Tibial artery (tissue), 4 donors: ENCODE measurements at places on chromosomes 7 and 10.

DNA sequence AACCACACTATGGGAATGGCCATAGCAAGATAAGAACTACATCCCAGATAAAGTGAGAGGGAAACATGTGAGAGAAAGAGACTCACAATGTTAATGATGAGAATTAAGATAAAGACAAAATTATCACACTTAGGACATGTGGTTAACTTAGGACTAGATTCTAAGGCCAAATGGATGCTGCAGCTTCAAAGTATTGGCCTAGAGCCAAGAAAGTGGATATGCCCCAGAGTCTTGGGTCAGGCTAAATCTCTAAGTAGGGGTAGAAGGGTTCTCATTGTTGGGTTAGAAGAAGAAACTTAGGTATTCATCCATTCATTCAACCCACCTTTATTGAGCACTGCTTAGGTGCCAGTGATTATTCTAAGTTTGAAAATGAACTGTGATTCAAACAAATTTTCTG is 818.0 kb downstream of the PHTF2 start:
- DNase-seq, result no peak

GRCh38 chr7:22219036-22219435 is 137.9 kb downstream of the RAPGEF5 start:
- DNase-seq, result no peak

DNA sequence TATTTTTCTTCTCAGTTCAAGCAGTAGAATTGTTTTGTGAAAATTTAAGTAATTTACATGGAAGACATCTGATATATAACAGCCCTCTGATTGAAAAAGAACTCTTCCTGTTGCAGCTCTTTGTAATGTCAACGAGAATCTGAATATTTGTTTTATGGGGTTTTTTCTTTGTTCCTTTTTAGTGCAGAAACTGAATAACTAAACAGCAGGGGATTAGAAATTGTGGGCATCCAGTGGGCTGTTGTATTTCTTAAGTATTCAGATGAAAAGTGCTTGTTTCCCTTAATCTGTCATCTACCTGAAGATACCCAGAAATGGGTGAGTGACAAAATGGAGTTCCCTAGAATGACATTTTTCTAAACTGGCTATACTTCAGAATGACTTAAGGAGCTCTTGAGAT is 7.4 kb downstream of the ARL4A start:
- no peak for DNase-seq

DNA sequence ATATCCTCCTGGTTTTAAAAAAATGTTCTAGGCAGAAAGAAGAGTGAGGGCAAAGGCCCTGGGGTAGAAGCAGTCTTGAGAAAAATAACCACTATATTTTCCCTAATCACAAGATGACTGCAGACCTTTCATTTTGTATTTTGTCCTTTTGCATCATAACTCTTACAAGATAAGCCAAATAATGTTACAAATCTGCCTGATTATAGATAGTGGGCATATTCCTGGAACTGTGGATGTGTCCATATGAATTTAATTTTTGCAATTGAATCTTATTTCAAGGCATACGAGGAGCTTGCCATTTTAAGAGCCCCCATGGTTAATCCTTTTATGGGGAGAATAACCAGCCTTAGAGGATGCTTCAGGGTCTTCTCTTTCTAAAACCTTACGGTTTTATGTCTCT is 102.7 kb downstream of the ADRA2A start:
- no peak for DNase-seq

- DNase-seq, result no peak
Observed at GRCh38 chr7:7761340-7761973, 43.0 kb upstream of the RPA3 start.

DNA sequence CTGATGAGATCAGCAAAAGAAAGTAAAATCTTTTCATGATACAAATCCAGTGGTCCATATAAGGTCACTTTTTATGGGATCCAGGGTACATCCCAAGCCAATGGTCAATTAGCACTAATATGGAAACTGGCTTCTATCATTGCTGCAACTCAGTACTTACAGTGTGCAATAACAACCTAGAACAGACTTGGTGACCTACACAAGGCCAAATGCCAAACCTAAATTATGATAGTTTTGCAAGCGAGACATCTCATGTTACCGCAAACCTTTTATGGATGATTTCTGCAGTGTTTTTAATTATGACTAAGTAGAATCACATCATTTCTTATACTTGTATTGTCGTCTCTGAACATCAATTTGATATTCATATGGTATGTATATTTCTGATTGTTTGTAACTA is 583.5 kb upstream of the SEMA3D start:
- no peak for DNase-seq

DNA sequence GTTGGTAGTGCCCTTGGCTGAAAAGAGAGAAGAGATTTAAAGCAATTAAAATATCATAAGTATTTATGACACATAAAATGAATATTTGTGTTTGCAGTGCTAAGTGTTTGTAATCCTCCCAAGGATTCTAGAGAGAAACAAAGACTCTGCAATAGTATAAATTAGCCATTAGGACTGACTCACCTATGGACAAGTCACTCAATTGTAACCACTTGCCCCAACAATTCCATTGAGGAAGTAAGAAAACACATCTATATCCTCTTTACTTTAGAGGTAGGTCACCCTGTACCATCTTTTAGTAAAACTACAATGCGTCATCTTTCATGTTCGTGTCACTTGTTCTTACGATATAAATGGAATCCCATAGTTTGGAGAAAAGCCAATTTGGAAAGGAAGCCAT is 85.7 kb upstream of the INHBA start:
- DNase-seq, result no peak

DNA sequence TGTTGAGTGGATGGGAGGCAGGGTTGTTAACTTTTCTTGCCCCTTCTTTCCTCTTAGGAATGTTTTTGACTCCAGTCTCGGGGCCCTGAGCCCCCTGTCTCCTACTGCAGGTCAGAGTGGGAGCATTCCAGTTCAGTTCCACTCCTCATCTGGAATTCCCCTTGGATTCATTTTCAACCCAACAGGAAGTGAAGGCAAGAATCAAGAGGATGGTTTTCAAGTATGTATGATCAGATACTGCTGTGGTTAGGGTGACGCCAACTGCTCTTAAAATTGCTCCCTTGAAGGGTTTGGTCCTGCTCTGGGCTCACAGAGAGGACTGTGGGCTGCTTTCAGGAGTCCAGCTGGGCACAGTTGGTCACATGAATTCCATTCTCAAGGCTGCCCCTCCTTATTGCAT is 22.0 kb downstream of the VWA2 start:
- no peak for DNase-seq

- no peak for DNase-seq
Observed at GRCh38 chr10:126525326-126525725, 137.0 kb upstream of the ADAM12 start.

GRCh38 chr7:114649689-114650088 is 235.1 kb downstream of the FOXP2 start:
- DNase-seq, result no peak

GRCh38 chr7:142940966-142941535 is 1.8 kb downstream of the LLCFC1 start:
- DNase-seq, result no peak

GRCh38 chr7:117169907-117170306 is 153.0 kb downstream of the WNT2 start:
- no peak for DNase-seq

GRCh38 chr7:130381468-130382312 is 1.4 kb downstream of the CPA1 start:
- DNase-seq, result no peak

GRCh38 chr10:25117757-25118156 is 57.0 kb upstream of the GPR158 start:
- no peak for DNase-seq

GRCh38 chr7:40234666-40235065 is 99.9 kb downstream of the SUGCT start:
- no peak for DNase-seq

DNA sequence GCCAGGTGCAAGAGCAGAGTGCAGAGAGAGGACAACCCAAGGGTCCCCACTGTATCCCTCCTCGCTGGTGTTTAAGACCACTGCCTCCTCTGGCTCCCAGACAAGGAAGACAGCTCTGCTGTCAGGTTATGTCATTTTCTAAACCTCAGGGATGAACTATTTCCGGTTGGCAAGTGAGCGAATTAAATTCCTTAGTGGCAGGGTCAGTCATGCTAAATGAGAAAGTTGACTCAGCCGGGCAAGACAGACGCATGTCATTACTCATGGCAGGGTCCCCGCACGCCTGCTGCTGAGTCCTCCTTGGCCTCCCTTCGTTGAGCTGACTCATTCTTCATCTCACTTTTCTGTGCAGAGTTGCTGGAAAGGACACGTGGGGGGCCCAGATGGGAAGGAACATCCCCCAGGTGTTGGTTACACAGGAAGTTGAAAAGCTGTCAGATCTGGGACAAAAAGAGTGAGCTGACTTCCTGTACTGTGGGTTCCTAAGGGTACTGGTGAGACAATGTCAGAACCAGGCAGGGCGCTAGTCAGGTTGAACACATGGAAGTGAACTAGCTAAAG is 47.1 kb upstream of the UCN3 start:
- DNase-seq, result no peak

- DNase-seq, result no peak
Observed at GRCh38 chr10:52121688-52122087, 192.4 kb upstream of the DKK1 start.

GRCh38 chr10:25965584-25965983 is 31.6 kb downstream of the MYO3A start:
- DNase-seq, result no peak

GRCh38 chr10:71268247-71268691 is 50.8 kb upstream of the SLC29A3 start:
- no peak for DNase-seq

GRCh38 chr10:96834120-96834519 is 2.0 kb downstream of the LCOR start:
- DNase-seq, result no peak

GRCh38 chr7:54360075-54360840 is 181.9 kb upstream of the VSTM2A start:
- no peak for DNase-seq

GRCh38 chr10:124614003-124614659 is 130.0 kb downstream of the FAM53B start:
- DNase-seq, result no peak

GRCh38 chr10:87524296-87524695 is 19.6 kb downstream of the MINPP1 start:
- no peak for DNase-seq

- DNase-seq, result peak; percentile 63
Observed at GRCh38 chr10:14508725-14509124, 178.0 kb upstream of the FRMD4A start.

GRCh38 chr7:94348142-94348541 is 46.6 kb upstream of the COL1A2 start:
- DNase-seq, result peak; percentile 49

DNA sequence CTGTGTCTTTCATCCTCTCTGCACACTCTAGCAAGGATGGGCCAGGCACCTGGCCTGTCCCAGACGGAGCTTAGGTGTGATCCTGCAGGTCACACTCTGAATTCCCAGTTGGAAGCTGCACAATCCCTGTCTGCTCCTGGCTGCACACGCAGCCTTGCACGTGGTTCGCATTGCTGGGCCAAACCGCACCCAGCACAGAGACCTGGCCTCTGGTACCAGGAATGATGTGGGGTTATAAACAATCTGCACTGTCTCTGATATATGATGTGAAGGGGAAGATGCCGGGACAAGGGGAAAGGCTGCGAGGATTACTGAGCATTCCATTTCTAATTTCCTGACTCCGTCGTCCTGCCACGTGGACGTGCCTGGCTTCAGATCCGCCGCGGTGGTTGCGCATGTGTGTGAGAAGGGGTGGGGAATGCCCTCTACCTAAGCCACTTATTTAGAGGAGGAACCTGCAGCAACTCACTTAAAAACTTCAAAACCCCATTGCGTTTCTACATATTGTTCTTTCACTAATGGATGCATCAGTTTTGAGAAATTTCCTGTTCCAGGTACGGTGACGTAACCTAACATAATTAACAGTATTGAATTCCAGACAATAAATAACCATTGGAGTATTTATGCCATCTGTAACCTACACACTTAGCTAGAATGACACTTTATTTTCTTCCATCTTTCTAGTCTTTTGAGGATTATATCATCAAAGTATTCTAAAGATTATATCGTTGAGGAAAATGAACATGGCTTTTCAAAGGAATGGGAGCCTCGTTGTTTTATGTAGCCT is 559.7 kb upstream of the MGMT start:
- DNase-seq, result no peak

DNA sequence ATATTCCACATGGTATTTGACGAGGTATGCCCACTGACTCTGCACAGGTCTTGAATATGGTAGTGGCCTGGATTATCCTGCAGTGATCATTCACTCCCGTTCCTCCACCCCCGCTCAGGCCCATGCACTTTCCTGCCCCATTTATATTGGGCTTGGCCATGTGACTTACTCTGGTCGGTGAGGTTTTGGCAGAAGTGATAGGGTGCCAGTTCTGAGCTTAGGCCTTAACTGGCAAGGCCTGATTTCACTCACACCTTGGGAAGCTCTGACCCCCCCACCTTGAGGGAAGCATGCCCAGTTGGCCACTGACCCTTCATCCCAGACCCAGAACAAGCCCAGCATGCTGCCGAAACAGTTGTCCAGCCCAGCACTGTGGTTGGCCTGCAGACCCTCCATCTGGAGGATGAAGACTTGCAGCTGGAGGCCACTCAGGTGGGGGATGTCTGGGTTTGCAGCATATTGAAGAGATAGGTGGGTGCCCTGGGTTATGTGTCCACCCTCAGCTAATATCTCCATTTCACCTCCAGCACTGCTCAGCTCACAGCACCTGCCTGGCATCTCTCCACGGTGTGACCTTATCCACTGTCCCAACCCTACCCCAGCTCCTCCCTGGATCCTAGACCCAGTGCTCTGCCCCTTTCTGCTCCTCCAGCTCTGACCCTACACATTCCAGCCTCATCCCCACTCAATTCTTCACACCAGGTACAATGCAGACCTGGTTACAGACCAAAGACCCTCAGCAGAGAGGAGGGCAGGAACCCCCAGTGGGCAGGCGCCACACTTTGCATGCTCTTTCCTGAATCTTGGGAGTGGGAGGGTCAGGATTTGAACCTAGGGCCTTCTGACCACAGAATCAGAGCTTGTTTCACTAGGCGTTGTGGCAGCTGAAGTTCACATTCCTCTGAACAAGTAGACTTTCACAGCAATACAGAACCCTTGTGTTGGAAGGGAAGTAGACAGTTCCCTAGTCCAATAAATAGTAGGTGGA is 138.1 kb upstream of the CHST15 start:
- no peak for DNase-seq

GRCh38 chr7:70044525-70044924 is 446.2 kb downstream of the AUTS2 start:
- no peak for DNase-seq

- no peak for DNase-seq
Observed at GRCh38 chr10:120514035-120514620, 57.1 kb downstream of the PLPP4 start.

- no peak for DNase-seq
Observed at GRCh38 chr7:149053885-149054284, 25.6 kb upstream of the PDIA4 start.

DNA sequence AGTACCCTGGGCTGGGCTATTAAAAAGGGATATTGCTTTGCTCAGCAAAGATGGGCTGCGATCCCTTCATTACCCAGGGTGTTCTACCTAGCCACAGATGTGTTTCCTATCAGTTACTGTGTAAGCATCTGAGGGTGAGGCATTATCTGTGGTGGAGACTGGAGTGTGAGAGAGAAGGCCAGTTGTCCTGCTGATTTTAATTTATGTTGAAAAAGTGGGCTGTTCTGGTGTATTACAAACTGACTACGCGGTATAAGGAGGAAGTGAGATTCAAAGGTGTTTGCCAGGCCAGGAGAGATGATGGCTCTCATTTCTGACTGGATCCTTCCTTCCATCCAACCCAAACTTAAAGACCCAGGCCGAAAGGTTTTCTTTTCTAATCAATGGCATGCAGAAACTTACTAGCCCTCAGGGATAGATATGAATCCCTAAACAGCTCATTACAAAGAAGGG is 7.6 kb downstream of the TCF7L2 start:
- no peak for DNase-seq
